ENCODE measurements at places on chromosomes 3 and 15.

DNA sequence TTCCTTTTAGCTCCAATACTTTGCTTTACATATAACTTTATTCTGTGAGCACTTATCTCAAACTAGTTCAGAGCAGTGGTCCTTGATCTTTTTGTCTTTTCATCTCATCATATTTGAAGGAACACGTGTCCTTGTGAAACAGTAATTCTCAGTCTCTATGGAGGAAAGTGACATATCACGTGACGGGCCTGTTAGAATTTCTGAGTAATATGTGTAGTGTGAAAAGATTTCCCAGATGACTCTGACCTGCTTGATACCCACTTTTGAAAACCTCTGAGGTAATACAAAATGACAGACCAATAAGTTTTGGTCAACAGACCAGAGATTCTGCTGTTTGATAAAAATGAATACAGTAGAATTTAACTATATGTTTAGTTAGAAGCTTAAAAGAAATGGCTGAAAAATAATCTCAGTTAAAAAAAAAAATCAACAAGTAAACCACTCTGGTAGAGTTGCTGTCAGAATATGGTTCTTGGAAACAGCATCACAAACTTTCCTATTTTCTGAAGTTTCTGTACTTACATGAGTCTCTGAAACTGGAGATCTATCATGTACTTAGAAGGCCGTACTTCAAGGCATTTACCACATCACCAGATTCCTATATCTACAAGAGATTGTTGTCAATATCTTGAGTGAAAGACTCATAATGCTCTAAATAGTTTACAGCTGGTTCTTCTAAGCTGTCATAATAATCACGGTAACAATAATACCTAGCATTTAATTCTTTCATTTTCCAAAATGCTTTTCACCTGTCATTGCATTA, 590.2 kb upstream of the TBL1XR1 start:
- no peak overlapping the region for H3K4me3 ChIP-seq
- DNase-seq = no peak
- no peaks in the 10 kb centered on the region for H3K27me3 ChIP-seq
- peaks cover 8% of the 10 kb centered on the region for H3K4me1 ChIP-seq

DNA sequence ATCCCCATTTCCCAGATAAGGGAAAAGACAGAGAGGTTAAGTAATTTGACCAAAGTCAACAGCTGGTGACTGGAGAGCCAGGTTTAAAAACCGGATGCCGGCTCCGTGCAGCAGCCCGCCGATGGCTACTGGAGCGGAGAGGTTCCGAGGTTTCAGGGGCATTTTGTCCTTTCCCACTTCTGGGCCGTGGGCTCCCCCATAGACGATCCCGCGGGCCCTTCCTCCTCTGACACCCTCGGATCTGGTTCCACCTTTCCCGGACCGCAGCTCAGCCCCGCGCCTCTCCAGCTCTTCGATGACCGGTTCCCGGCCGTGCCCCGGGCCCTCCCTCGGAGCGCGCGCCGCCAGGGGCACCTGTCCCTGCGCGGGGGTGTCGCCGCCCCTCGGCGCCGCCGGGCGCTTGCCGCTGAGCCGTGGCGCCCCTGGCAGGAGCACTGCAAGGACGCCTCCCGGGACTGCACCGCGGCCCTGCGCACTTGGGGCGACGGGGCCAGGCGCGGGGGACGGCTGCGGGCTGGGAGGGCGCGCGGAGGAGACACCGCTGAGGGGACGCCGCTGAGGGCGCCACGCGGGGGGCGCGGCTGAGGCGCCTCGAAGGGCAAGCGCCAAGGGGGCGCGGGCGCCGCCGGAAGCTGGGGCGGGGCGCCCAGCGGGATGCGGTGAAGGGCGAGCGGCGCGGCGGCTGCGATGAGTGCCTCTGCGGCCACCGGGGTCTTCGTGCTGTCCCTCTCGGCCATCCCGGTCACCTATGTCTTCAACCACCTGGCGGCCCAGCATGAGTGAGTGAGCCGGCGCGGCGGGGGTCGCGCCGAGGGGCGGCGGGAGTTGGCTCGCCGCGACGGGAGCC, at the start of gene TM6SF1:
Gene TM6SF1, plus strand, starts transcription at position 652 of the 847 bp plus-strand sequence. Its CDS starts 36 bp downstream, at position 688.
- peak; percentile 50 for DNase-seq
- peak within 1 kb of the TSS; percentile 78 for H3K4me3 ChIP-seq
- no peak within 1 kb of the TSS for H3K27ac ChIP-seq
- peaks cover 4% of the 10 kb centered on the region for H3K4me1 ChIP-seq
- H3K27me3 ChIP-seq = peaks cover 40% of the 10 kb centered on the region

GRCh38 chr3:63847718-63848450, 15.7 kb downstream of the THOC7 start:
- H3K27ac ChIP-seq = peak overlapping the region; percentile 7
- 0 out of 2 replicates have a peak overlapping the region, but pooled peaks have one; percentile 9 for H3K4me3 ChIP-seq
- H3K36me3 ChIP-seq = no peaks in the 10 kb centered on the region
- DNase-seq = peak; percentile 68

GRCh38 chr3:51717947-51718346, 11.1 kb downstream of the GRM2 start:
- H3K36me3 ChIP-seq = no peaks in the 10 kb centered on the region
- H3K4me3 ChIP-seq = no peak overlapping the region
- H3K27ac ChIP-seq = no peak overlapping the region
- DNase-seq = no peak
- H3K4me1 ChIP-seq = 0 out of 2 replicates have a peak, but pooled peaks cover 3% of the 10 kb centered on the region
- H3K27me3 ChIP-seq = no peaks in the 10 kb centered on the region

- 0 out of 2 replicates have a peak overlapping the region, but pooled peaks have one; percentile 42 for H3K27ac ChIP-seq
- H3K4me3 ChIP-seq = no peak overlapping the region
- H3K27me3 ChIP-seq = no peaks in the 10 kb centered on the region
- H3K4me1 ChIP-seq = peaks cover 30% of the 10 kb centered on the region
- no peak for DNase-seq
Measured at GRCh38 chr3:65992106-65992505, 46.6 kb downstream of the MAGI1 start.

DNA sequence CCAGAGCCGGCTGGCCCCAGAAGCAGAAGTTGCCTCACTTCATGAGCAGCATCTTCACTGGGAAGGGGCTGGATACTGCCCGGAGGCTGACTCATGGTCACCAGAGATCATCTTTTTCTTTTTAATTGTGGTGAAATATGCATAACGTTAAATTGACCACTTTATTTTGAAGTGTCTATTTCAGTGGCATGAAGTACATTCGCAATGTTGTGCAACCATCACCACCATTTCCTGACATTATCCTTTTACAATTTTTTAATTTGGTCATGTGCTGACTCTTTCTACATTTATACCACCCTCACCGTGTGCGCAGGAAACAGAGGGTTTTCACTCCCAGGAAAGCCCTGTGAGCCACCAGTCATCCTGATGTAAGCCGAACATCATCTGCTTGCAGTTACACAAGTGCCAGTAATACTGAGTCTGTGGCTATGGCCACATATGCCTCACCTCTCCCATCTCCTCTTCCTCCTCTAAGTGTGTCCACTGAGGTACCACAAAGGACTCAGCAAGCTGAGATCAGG, 51.6 kb upstream of the ABHD17C start:
- no peak overlapping the region for H3K27ac ChIP-seq
- H3K27me3 ChIP-seq = no peaks in the 10 kb centered on the region
- 0 out of 2 replicates have a peak, but pooled peaks cover 14% of the 10 kb centered on the region for H3K36me3 ChIP-seq

- H3K4me1 ChIP-seq = peaks cover 9% of the 10 kb centered on the region
- no peaks in the 10 kb centered on the region for H3K27me3 ChIP-seq
- DNase-seq = no peak
- no peaks in the 10 kb centered on the region for H3K36me3 ChIP-seq
Measured at GRCh38 chr3:48042071-48042760, 26.0 kb upstream of the MAP4 start.

DNA sequence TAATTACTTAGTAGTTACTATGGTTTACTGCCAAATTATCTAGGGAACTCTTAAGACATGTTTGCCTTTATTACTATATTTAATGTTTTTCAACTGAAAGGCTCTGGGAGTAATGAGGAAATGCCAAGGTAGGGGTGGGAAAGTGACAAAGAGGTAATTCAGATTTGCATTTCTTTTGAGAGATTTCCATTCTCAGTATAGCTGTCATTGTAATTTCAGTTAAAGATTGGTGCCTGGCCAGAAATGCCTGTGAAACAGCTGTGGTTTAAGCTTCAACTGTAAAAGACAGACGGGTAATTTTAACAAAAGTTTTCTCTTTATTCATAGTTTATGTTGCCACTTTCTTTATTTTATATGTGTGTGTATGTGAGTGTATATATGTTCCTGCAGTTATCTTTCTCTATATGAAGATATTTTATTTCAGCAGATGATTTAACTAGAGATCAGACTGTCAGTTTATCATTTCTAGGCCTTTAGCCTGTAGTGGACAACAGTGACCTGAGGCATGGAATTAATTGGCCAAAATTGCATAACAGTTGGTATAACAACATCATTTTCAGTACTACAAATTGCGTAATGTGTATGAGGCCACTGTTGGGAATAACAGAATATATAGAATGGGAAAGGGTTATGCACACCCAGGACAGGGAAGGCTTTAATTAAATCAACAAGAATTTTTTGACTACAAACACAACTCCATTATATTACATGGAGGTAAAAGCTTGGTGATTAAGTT, 119.0 kb downstream of the BBX start:
- 0 out of 2 replicates have a peak overlapping the region, but pooled peaks have one; percentile 2 for H3K27ac ChIP-seq
- DNase-seq = no peak
- H3K4me3 ChIP-seq = no peak overlapping the region
- H3K27me3 ChIP-seq = no peaks in the 10 kb centered on the region
- H3K4me1 ChIP-seq = peaks cover 17% of the 10 kb centered on the region
- no peaks in the 10 kb centered on the region for H3K36me3 ChIP-seq

- peak overlapping the region; percentile 61 for H3K27ac ChIP-seq
- H3K27me3 ChIP-seq = no peaks in the 10 kb centered on the region
- H3K36me3 ChIP-seq = peaks cover 29% of the 10 kb centered on the region
- H3K4me1 ChIP-seq = peaks cover 25% of the 10 kb centered on the region
- H3K4me3 ChIP-seq = no peak overlapping the region
Measured at GRCh38 chr3:124837730-124838186, 49.4 kb downstream of the ITGB5 start.

- no peak for DNase-seq
- H3K36me3 ChIP-seq = no peaks in the 10 kb centered on the region
- H3K4me3 ChIP-seq = no peak overlapping the region
- H3K27ac ChIP-seq = no peak overlapping the region
Measured at GRCh38 chr3:184578822-184579221, 17.2 kb downstream of the EPHB3 start.

- peaks cover 2% of the 10 kb centered on the region for H3K4me1 ChIP-seq
- H3K36me3 ChIP-seq = no peaks in the 10 kb centered on the region
- no peak overlapping the region for H3K4me3 ChIP-seq
- H3K27ac ChIP-seq = no peak overlapping the region
Measured at GRCh38 chr3:126390201-126390600, 4.5 kb upstream of the CFAP100 start.

DNA sequence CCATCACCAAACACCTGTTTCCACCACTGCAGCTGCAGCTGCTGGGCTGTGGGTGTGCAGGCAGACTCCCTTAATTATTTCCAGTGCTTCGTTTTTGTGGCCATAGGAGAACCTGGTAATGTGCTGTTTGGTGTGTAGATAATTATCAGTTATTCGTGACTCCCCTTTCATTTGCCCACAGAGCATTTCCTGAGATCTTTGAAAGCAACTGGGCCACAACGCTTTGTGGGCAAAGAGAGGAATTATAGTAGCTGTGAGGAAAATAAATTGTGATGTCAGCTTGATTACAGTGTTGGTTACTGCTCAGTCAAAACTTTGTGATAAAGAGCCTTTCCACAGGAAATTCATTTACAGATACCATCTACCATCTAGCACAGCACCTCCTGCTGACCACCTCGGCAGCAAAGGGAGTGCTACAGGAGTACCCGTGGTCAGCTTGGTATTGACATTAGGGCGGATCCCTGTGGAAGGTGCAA, 193.3 kb upstream of the SLCO3A1 start:
- H3K27ac ChIP-seq = no peak overlapping the region
- H3K36me3 ChIP-seq = no peaks in the 10 kb centered on the region
- H3K4me1 ChIP-seq = no peaks in the 10 kb centered on the region
- DNase-seq = peak; percentile 44

GRCh38 chr3:26091626-26092025, 301.7 kb downstream of the OXSM start:
- H3K36me3 ChIP-seq = peaks cover 7% of the 10 kb centered on the region
- no peaks in the 10 kb centered on the region for H3K27me3 ChIP-seq
- no peak overlapping the region for H3K4me3 ChIP-seq
- no peak overlapping the region for H3K27ac ChIP-seq
- H3K4me1 ChIP-seq = no peaks in the 10 kb centered on the region
- DNase-seq = no peak

DNA sequence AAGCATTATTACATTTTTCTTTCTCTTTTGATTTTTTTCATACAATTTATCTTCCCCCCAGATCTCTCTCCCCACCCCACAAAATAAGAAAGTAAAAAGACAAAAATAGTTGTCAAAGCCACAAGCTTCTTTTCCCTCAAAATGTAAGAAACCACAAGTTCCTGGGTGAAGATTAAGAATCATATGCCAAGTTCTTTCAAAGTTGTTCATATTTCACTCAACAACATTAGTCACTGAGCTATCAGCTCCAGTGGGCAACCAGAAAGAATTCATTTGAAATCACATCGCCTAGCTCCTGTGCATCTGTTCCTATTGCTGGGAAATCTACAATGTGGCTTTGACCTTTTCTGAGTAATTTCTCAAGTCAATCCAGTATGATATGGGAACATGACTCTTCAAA, 681.6 kb upstream of the ARPP21 start:
- no peaks in the 10 kb centered on the region for H3K36me3 ChIP-seq
- no peak overlapping the region for H3K27ac ChIP-seq
- no peak overlapping the region for H3K4me3 ChIP-seq

GRCh38 chr3:184154885-184155643, at the start of gene DVL3:
TSS of gene DVL3 (plus strand) at chr3:184155377. CDS start at chr3:184155636, 259 bp downstream.
- H3K4me3 ChIP-seq = peak within 1 kb of the TSS; percentile 95
- H3K36me3 ChIP-seq = no peaks in the 10 kb centered on the region
- DNase-seq = peak; percentile 70

- H3K36me3 ChIP-seq = no peaks in the 10 kb centered on the region
- no peak overlapping the region for H3K27ac ChIP-seq
- no peak for DNase-seq
Measured at GRCh38 chr15:66816201-66816600, 114.2 kb downstream of the SMAD6 start.

DNA sequence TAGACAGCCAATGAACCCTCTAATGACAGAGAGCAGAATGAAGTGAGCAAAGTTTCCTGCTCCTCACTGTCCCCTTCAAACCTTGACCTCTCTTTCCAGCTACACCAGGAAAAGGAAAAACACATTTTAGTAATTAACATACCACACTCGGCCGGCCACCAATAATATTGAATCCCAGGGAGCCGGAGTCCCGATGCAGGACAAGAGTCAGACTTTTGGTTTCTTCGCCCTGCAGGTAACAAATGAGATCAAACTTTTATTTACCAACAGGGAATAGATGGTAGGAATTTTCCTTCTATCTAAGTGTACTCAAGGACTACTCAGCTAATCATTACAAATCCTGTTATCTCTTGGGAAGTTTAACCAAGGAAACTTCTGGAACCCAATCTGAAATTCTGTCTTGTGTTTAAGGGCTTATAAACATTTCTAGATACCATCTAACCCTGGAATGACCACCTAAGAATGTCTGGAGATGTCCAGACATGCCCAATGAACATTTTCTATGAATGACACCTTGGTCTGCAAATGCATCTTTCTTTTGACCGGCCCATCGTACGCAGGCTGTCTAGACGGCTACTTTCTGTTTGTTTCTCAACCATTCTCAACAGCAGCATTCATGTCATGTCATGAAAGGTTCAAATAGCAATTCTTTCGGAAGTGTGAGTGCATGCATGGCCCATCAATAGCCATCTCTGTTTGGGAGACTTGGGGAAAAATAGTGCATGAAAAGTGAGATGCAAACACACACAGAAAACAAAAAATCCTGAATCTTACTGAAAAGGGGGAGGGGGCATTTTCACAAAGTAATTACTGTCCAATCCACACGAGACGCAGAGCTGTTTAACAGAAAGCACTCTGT, 16.1 kb downstream of the PDZRN3 start:
- H3K4me3 ChIP-seq = no peak overlapping the region
- H3K36me3 ChIP-seq = no peaks in the 10 kb centered on the region
- H3K27ac ChIP-seq = no peak overlapping the region
- DNase-seq = no peak
- peaks cover 7% of the 10 kb centered on the region for H3K4me1 ChIP-seq
- H3K27me3 ChIP-seq = no peaks in the 10 kb centered on the region

Data from GM23338 (cell line).